Activated CD4-positive, alpha-beta T cell treated with anti-CD3 and anti-CD28 coated beads for 48 hours (primary cell): ENCODE measurements at places on chromosomes 2 and 18.
A peak's percentile ranks its signal among the peaks of the same experiment; 100 is the strongest.

GRCh38 chr2:36371070-36371874, 15.7 kb downstream of the CRIM1 start:
- DNase-seq: no peak

DNA sequence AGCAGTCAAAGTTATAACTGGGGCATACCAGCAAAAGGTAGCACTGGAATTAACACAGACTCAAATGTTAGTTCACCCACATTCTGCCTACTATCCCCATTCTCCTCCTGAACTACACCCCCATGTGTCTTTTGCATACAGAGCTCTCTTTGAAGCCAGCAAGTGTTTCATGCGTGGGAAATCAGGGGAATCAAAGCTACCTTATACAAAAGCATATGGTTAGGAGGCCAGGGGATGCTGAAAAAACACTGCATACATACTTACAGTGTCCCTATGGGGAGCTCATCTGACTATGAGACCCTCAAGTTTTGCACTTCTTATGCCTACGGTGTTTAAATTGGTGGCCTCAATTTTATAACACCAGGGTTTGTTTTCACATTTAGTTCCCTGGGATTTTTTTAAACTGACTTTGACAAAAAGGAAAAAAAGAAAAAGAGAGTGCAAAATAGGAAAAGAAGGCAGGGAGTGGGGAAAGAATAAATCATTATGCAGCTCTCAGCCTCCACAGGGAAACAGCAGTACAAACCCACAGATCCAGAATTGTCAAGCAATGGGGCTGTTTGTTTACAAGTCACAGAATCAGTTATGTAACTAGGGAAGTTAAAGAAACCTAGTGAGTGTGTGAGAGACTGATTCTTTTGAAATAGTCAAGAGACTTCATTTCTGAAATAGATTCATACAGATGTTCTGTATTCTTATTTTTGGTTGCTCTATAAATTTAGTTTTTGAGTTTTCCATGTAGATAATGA, 20.1 kb upstream of the PPP3R1 start:
- no peak for DNase-seq

GRCh38 chr2:138699421-138699820, 80.8 kb downstream of the NXPH2 start:
- no peak for DNase-seq

GRCh38 chr2:17815468-17816184, 634 bp upstream of the MSGN1 start:
- no peak for DNase-seq

- no peak for DNase-seq
These were observed 307.1 kb upstream of the PIK3C3 start for GRCh38 chr18:41647914-41648313.

DNA sequence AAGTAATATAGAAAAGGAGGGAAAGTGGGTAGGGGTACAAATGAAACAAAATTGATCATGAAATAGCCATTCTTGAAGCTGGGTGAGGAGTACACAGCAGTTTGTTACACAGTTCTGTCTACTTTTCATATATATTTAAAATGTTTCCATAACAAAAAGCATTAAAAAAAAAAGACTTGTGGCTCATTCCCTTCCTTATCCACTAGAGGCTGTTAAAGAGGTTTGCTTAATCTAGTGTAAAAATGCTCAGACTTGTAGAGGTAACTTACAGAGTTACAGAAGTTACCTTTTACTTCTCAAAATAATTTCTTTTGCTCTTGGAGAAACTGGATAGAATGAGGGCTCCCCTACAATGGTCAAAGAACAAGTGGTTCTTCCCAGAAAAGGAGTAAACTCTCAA, 8.1 kb upstream of the WIPF1 start:
- DNase-seq: no peak

DNA sequence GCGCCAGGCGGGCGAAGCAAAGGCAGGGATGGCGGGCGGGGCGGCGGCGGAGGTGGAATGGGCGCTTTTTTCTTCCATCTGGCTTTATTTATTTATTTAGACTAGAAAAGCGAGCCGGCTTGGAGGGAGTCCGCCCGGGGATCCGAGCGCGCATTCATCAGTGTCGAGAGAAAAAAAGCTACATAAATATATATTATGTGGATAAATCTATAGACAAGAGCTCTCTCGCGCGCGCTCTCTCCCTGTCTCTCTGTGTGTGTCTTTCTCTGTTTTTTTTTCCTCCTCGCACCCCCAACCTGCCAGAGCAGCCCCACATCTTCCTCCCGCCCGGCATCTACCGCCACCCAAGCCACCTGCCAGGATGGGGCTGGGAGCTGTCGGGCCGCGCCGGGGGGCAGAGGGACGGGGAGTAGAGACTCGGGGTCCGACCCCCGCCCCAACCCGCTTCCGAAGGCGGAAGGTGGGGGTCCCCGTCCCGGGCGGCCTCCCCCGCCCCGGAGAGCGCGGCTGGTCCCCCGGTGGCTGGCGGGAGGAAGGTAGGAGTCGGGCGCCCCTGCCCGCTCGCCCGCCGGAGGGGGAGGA, 972 bp upstream of the CELF4 start:
- DNase-seq: no peak

GRCh38 chr2:162277381-162277780, 34.1 kb upstream of the FAP start:
- DNase-seq: no peak

DNA sequence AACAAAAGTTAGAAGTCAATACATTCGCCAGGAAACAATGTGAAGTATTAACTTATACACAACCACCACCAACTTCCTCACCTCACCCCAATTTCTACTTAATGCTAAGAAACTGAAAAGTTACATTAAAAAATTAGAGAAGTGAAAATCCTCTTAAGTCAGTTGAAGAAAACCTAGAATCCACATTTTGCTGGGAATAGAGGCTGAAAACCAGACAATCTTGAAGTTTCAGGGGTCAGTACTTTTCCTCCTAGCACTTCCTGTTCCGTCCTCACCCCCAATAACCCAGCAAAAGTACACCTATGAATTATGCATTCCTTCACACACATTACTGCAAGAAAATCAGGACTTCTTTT, 6.3 kb downstream of the YES1 start:
- DNase-seq: no peak

- DNase-seq: no peak
These were observed 977.3 kb upstream of the ACVR2A start for GRCh38 chr2:146867477-146867986.

DNA sequence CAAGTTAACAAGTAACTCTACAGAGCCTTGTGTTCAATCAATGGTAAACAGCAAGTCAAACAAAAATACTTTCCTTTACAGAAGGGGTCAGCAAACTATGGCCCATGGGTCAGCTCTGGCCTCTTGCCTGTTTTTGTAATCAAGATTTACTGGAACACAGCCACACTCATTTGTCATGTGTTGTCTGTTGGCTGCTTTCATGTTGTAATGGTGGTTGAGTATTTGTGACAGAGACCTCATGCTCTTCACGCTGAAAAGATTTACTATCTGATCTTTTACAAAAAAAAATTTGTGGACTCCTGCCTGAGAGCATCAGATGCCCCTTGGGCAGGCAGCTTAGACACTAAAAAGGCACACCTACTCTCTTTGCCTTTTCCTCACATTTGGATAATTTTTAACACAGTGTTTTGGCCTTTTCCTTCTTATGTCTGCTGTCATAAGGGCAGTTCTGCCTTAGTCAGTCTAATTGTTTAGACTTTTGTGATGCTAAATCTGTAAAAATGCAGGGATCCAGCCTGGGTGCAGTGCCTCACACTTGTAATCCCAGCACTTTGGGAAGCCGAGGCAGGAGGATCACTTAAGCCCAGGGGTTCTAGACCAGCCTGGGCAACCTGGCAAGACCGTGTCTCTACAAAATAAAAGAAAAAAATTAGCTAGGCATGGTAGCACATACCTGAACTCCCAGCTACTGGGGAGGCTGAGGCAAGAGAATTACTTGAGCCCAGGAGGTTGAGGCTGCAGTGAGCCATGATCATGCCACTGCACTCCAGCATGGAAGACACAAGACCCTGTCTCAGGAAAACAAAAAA, 18.3 kb downstream of the IL1B start:
- no peak for DNase-seq

- no peak for DNase-seq
These were observed 172.5 kb upstream of the NETO1 start for GRCh38 chr18:73040247-73040646.

GRCh38 chr2:191197096-191197495, 46.3 kb upstream of the STAT4 start:
- no peak for DNase-seq

GRCh38 chr2:202723746-202724145, 89.0 kb downstream of the FAM117B start:
- no peak for DNase-seq

DNA sequence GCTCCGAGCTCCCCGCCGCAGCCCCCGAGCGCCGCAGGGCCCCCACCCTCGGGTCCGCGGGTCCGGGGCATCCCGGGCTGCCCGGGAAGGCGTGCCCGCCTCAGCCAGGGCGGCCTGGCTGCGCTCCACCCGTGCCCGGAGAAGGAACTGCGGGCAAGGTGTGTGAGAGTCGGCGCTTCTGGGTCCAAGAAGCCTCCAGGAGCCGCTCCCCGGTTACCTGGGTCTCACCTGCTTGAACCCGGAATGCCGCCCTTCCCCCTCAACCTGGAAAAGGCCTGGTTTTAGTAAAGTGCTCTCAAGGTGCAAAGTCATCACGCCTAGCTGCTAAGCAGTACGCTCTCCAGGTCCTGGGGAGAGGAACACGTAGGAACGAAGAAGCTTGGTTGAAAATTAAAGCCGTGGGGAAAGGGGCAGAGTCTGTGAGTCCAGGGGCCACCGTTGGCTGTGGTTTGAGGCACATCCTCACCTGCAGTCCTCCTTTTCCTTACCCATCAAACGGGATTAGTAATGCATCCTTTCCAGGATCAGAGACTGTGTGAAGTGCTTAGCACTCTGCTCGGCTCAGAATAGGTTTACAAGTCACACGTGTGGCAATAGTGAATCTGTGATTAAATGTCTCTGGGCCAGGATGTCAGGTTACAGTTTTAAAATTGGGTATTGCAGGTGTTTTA, 1.2 kb downstream of the ASAP2 start:
- peak; percentile 8 for DNase-seq

DNA sequence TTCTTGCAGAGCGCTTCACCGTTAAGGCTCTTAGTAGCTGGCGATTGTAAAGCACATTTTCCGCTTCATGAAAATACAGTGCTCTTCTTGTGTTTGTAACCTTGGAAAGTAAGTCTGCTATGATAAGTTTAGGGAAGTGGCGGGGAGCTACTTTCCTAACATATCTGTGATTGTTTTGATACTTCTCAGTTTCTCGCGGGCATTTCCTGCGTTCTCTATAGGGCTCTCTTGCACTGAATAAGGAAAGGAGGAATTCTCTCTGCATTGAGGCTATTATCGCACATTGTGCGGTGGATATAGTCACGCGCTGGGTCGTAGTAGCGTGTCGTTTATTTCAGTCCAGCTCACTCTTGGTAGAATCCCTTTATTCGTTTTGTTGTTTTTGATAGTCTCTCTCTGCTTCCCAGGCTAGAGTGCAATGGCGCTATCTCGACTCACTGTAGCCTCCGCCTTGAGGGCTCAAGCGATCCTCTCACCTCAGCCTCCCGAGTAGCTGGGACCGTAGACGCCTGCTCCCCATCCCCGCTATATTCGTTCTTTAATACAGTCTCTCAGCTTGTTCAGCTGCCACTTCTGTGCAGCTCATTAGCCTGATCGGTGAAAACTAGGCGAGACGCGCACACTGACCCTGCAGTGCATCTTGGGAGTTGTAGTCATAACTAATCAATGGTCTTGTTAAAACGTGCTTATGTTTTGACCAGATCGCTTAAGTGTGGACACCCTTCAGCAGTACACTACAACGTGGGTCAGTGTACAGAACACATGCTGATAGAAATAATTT, 1.0 kb upstream of the PPP4R3B start:
- peak; percentile 63 for DNase-seq

DNA sequence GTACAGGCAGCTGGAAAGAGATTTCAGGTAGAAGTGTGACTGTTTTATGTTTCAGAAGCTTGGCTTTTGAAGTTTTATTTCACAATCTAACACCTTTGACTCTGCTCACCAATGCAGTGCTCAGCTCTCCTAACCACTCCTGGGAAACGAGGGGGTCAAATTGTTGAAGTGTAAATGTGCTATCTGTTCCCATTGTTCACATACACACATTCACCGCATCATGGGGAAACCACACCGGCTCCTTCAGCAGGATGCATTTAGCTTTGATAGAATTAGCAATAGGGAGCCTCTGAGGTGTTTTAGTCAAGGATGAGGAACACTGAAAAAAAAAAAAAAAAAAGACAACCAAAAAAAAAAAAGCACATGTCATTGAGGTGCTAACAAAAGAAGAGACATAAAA, 13.4 kb upstream of the DLGAP1 start:
- DNase-seq: no peak

- no peak for DNase-seq
These were observed 205.6 kb downstream of the TNS1 start for GRCh38 chr2:217797165-217797564.
